ENCODE measurements at places on chromosomes 1 and 21.
A peak's percentile ranks its signal among the peaks of the same experiment; 100 is the strongest.

DNA sequence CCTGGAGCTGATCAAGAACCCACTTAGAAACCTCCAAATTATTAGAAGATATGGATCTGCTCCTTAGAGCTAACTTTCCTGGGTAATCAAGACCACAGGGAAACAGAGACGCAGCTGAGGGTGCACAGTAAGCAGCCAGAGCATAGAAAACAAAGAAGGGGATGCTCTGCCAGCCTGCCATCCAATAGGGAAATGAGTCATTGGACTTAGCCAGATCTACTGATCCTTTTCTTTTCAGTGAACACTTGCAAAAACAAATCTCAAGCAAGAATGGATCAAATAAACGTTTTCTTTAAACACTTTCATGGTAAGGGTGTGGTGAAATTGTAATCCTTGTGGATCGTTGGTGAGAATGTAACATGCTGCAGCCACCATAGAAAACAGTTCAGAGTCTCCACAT, 474.0 kb downstream of the LTN1 start:
- no peak for DNase-seq

DNA sequence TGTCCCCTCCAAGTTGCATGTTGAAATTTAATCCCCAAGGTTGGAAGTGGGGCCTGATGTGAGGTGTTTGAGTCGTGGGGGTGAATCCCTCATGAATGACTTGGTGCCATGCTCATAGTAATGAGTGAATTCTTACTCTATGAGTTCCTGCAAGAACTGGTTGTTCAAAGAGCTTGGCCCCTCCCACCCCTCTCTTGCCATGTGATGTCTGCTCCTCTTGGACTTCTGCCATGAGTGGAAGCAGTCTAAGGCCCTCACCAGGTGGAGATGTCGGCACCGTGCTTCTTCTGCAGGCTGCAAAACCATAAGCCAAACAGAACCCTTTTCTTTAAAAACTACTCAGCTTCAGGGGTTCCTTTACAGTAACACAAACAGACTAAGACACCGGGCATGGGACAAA, 14.3 kb downstream of the G0S2 start:
- DNase-seq = no peak

- DNase-seq = peak; percentile 70
These were observed 7.9 kb upstream of the EDN2 start for GRCh38 chr1:41492341-41492848.

DNA sequence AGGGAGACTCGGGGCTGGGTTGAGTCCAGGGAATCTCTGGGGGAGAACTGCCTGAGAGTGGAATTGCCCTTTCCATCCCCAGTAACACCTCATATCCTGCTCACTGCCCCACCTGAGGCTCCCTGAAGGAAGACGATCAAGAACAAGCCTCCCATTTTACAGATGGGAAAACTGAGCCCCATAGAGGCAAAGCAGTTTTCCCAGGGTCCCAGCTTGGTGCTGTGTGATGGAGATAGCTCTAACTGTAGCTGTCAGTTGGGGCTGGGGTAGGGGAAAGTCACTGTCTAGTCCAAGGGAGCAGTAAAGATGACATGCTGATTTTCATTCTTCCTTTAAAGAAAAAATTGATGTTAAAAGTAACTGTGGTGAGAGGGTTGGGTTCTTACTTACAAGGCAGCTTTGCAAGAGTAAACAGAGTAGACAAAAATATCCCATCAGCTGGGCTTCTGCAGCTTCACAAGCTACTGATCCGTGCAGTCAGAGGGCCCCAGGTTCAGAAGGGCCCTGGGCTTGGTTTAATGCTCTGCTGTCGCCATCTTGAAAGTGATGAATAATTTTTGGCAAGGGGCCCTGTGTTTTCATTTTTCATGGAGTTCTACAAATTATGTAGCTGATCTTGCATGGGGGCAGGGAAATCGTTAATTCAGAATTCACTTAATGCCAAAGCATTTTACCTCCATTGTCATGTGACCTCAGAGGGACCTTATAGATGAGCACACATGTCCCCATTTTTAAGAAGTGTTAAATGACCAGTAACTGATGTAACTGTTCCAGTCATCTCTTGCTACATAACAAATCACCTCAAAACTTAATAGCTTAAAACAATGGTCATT, 17.6 kb upstream of the TNFRSF1B start:
- DNase-seq = no peak

GRCh38 chr21:34021726-34022125, 51.7 kb upstream of the MRPS6 start:
- DNase-seq = no peak

DNA sequence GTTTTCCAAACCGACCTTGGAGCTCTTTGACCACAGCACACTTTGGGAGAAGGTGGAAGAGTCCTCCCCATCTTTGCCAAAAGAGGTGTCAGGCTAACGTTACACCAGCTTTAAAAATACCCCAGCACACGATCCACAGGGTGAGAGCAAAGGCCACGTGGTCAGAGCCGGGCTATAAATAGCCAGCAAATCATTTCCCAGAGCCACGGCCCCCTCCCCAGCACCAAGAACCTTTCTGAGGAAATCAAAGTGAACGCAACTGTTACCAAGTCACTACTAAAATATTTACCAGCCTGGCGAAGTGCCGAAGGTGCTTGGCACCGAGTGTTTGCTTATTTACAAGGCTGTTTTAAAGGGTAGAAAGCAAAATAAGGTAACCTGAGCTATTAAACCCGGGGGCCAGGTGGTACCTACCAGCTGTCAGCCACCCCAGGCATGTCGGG, 72.4 kb downstream of the CASZ1 start:
- no peak for DNase-seq

DNA sequence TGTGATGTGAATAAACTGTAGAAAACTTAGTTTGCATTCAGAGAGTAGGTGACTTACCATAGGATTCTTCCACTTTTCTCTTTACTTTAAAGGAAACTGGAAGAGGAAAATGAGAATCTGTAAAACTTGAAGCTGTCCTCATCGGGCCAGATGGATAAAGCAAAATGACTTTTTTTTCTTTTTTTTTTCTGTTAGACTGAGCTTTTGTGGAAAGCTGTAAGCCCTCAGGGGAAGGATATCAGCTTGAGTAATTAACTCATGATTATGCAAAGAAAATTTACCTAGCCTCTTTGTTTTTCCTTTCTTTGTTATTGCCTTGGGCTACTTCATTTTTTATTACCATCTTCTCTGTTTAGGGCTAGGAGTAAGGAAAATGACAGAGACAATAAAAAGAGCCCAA, 53.4 kb downstream of the DPH5 start:
- DNase-seq = no peak

DNA sequence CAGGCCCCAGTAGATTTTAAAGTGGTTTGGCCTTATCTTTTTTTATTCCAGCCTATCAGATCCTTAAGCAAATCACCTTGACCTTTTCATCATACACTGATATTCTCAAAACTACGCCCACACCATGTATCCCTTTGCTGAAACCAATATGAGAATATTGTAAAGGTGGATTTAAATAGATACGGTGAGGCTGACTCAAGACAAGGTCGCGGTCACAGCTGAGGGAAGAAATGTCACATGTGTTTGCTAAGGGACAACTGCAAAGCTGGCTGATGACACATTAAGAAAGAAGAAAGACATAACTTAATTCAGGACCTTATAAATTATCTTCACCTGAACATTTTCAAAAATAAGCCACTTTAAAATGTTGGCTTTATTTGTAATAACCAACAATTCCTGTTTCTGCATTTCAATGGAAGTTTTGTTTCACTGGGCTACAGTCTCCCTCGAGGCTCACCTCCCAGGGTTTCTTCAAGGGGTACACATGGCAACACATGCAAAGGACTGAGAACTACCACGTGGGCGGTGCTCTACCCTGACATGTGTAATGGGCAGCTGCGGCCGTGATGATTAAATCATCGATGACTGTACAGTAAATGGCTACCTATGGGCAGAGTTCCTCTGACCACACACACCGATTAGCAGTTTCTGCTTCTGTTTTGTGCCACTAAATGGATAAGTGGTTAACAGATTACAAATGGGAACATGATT, 189.5 kb downstream of the SIPA1L2 start:
- no peak for DNase-seq

DNA sequence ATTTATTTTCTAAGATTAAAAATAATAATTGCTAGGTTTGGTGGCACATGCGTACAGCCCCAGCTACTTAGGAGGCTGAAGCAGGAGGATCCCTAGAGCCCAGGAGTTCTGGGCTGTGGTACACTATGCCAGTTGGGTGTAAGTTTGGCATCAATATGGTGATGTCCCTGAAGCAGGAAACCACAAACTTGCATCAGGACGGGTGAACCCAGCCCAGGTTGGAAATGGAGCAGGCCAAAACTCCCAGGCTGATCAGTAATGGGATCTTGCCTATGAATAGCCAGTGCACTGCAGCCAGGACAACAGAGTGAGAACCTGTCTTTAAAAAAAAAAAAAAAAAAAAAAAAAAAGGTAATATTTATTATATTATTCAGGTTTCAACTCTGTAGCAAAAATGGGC, 92.4 kb upstream of the PGD start:
- no peak for DNase-seq

DNA sequence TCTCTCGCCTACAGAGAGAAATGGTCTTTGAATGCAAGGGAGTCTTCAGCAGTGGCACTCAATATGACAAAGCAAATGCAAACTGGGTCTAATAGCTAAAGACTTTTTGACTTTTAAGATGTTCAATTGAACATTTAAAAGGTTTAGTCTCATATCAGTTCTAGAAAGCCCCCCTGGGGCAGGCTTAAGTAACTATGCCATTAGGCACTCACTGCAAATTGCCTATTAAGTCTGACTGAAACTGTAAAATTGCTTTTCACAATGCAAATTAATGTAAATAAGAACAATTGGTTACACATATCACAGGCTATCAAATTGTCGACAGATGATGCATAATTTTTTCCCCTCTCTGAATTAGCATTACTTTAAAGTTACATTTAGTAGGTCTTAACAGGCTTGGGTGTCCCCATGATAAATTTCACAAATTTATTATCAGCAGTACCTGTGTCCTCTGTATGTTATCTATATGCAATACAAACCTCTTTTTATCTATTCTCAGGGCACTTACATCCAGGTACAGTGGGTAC, 329.1 kb downstream of the LRRIQ3 start:
- no peak for DNase-seq

DNA sequence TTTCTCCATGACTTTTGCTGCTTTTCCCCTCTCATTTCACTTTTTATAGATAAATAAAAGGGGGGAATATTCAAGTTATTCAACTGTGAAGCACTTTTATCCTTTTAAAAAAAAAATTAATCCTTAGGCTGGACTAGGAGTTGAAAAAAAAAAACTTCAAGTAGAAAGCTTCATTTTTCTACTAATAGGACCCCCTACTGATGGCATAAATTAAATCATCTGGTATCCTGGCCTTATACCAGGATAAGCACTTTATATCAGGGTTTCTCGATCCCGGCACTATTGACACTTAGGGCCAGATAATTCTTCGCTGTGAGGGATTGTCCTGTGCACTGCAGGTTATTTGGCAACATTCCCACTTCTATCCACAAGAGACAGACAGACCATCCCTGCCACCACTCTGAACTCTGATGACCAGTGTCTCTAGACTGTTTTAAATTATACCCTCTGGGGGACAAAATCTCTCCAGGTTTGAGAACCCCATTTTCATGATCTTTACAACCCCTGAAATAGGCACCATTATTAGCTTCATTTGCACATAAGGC, 17.6 kb downstream of the USP33 start:
- DNase-seq = no peak

Measured in activated naive CD8-positive, alpha-beta T cell treated with anti-CD3 and anti-CD28 coated beads, Interleukin-2, amount 10 ng/mL, durations not matched to agents 7 days and 5 days (primary cell).